AG04450 (cell line): ENCODE measurements at places on chromosomes 13 and 19.
A peak's percentile ranks its signal among the peaks of the same experiment; 100 is the strongest.

DNA sequence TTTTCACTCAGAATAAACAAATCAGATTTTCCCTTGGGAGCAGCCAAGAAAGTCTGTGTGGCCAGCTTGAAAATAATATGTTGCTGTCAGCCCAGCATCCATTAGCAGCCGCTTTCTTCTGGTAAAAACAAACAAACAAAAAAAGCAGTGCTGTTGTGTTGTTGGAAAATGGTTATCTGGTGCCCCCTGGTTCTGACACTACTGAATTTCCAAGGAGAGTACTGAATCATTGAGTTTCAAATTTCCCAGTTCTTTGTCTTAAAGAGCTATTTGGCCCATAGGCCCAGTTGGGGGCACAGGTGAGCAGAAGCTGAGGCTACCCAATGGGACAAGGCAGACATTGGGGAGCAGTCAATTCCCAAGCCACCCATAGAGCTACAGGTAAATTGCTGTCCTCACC, 995.9 kb downstream of the UQCRFS1 start:
- DNase-seq, result no peak

GRCh38 chr13:80341101-80341755, at the start of gene SPRY2:
Gene SPRY2, minus strand, starts transcription at chr13:80341126. Its CDS starts 3,421 bp downstream, at chr13:80337705.
- DNase-seq, result peak; percentile 85

DNA sequence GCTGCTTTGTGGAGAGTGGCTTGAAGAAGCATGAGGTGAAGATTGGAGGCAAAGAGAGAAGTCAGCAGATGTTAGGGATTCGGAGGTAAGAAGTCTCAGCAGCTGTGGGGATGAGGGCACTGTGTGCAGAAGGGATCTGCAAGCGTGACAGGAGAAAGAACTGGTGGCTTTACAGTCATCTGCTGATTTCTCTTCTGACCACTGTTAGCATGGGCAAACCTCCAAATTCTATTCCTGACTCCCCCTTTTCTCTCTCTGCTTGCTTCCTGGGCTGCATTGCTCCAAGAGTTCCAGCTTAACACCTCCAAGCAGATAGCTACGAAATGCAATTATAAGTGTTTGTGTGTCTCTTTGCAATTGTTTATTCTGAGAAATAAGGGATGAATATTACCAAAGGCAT, 159.6 kb downstream of the GGACT start:
- DNase-seq, result no peak

DNA sequence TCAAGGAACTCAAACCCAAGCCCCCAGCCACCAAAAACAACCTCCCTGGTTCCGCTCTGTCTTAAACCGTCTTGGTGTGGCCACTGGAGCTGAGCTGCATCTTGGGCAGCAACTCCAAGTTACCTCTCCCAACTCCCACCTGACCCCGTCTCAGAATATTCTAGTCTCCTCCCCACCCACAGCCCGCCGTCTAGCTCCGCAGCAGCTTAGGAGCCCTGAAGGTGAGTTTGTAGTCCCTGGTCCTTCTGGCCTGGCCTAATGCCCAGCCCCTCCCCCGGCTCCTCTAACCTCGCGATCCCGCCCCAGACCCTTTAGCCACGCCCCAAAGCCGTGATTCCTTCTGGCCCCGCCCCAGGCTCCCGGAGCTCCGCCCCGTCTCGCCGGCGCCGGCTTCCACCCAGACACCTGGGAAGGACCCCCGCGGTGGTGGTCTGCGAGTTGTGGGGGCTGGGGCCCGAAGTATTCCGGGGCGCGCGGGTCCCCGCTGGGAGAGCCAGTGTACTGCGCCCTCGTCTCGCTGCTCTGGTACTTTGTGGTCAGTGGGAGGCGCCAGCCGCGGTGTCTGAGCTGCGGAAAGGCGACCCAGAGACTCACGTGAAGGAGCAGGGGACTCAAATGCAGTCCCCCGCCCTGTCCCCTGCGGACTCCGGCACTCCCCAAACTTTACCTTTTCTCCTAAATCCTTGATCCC, 2.5 kb upstream of the LHB start:
- DNase-seq, result no peak

GRCh38 chr19:4014541-4015491, 7.3 kb downstream of the PIAS4 start:
- no peak for DNase-seq

GRCh38 chr13:65677906-65678305, 1552.2 kb downstream of the PCDH9 start:
- no peak for DNase-seq

DNA sequence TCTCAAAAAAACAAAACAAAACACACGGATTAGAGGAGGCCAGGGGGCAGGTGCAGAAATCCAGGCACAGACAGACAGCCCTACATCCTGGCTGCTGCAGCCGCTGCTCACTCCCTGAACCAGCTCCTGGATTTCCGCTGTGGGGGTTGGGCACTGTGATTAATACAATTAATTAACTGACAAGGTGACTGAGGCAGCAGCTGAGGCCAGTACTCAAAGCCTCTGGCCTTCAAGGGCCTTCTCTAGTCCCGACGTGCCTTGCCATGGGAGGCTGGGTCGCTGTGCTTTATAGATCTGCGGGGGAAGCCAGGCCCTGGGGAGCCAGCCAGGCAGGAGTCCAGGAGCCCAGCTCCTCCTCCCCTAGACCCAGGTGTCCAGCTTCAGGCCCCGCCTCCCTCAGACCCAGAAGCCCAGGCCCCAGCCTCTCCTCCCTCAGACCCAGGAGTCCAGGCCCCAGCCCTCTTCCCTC, 4.6 kb downstream of the NECTIN2 start:
- no peak for DNase-seq

GRCh38 chr13:96996107-96996506, 1.8 kb upstream of the OXGR1 start:
- no peak for DNase-seq

- DNase-seq, result no peak
These were observed at the start of gene S1PR4 for GRCh38 chr19:3178377-3178972. Gene S1PR4, plus strand, starts transcription at chr19:3178769. Its CDS starts 24 bp downstream, at chr19:3178793.

DNA sequence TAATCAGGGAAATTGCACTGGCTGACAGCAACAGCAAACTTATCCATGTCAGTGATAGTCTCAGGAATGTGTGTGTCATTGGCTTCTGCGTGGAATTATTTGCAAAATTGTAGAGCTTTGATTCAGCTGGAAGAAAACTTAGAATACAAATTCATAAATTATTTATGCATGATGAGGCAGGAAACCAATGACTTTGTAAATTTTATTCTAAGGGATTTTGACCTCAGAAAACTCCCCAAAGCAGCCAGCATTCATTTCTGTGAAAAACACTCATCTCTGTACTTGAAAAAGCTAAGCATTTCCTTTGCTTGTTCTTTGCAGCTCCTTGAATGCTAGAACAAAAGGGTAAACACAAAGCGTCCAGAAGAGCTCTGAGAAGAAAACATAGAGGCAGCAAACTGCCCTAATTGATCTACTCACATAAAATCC, 162.4 kb downstream of the DCT start:
- DNase-seq, result no peak

DNA sequence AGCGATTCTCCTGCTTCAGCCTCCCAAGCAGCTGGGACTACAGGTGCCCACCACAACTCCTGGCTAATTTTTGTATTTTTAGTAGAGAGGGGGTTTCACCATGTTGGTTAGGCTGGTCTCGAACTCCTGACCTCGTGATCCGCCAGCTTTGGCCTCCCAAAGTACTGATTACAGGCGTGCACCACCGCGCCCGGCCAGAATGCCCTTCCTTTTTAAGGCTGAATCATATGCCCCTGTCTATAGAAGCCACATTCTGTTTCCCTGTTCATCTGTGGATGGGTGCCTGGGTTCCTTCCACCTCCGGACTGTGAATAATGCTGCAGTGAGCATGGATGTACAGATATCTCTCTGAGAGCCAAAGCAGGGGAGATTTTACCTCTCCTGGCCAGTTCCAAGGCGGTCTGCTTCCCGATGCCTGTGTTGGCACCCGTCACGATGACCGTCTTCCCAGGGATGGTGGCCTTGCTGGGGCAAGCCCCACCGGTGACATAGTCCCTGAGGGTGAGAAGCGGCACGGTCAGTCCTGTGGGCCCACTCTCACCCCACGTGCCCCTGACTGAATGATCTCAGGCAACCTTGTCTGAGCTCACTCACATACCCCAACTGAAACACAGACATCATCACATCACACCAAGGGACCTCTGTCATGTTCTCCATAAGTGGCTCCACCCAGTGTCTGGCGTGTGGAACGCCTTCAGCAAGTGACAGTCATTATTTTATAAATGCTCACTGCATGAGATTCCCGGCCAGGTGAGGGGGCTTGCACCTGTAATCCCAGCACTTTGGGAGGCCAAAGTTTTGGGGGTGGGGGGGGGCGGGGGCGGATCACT, 4.0 kb downstream of the RDH13 start:
- DNase-seq, result no peak

- no peak for DNase-seq
These were observed 290.1 kb upstream of the TSHZ3 start for GRCh38 chr19:31639306-31639705.

DNA sequence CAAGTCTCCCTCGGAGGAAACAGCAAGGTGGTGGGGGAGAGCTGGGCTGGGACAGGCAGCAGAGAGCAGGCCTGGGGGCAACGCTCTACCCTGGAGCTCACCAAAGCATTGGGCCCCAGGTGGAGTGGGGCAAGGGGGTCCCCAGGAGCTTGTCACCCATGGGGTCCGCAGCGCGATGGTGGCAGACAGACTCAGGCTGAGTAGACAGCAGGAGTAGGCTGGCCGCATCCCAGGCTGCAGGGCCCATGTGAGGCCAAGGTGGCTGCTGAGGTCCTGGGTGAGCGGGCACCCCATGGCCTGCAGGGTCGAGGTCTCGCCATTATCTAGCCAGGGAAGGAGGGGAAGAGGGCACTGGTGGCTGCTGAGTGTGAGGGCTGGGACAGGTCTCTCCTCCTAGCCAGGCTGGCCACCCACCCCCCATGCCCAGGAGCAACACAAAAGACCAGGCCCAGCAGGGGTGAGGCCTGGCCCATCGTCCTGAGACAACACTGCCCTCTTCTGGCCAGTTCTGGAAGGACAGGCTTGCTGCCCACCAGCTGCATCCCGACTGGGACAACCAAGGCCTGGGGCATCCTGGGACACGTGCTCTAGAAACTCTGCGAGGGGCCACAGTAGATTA, 33.1 kb downstream of the CEBPG start:
- DNase-seq, result no peak
